Foreskin keratinocyte (primary cell): ENCODE measurements at places on chromosomes 5 and 9. TPM values are rescaled to one million over a fixed set of nuclear protein-coding genes. Genes with fewer than 3 reads are reported as not detected.

The LMBRD2 gene
- 6.1 and 7.1 TPM in 2 replicates for total RNA-seq

GRCh38 chr5:23314827-23315226, 192.6 kb upstream of the PRDM9 start:
- peak; percentile 89 for DNase-seq

DNA sequence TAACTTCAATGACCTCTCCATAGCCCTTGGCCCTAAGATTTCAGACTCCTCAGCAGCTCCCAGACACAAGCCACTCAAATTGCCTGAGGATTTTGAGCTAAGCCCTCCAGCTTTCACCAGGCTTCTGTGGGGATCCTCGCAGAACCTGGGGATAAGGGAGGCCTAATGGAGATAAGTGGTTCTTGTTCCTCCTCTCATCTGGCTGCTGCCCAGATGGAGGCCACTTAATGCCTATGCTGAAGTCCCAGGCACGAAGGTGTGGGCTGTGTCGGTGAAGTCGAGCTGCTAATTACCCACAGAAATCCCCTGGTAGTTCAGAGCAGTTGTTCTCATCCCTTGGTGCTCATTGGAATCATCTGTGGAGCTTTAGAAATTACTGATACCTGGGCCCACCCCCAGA, 10.3 kb upstream of the FAT2 start:
- no peak for DNase-seq

- DNase-seq, result no peak
Observed at GRCh38 chr5:161846746-161847145, 1.2 kb upstream of the GABRA1 start.

The GKAP1 gene
- 0.41 and 0.53 TPM in 2 replicates for total RNA-seq
